Uterine smooth muscle cell (primary cell): ENCODE measurements at places on chromosomes 7 and 10. TPM values are rescaled to one million over a fixed set of nuclear protein-coding genes. Genes with fewer than 3 reads are reported as not detected.

NODAL gene
- not detected in 2 replicates for total RNA-seq

OR2A1 gene
- total RNA-seq = not detected in 2 replicates

ZNF786 gene
- total RNA-seq = 6.3 and 6.7 TPM in 2 replicates

CALHM2 gene
- 14.6 and 19.7 TPM in 2 replicates for total RNA-seq

EVX1 gene
- total RNA-seq = under 0.01 TPM in 1 of 2 replicates, not detected in the other

MKI67 gene
- total RNA-seq = 10.1 and 48.0 TPM in 2 replicates

GSAP gene
- total RNA-seq = 19.5 and 20.8 TPM in 2 replicates

GSTO2 gene
- 1.7 and 5.1 TPM in 2 replicates for total RNA-seq

CYP2E1 gene
- 0.22 and 0.37 TPM in 2 replicates for total RNA-seq

ARMC3 gene
- total RNA-seq = not detected in 2 replicates

PDZD7 gene
- total RNA-seq = 1.4 and 2.1 TPM in 2 replicates

PRRT4 gene
- total RNA-seq = under 0.01 and 0.12 TPM in 2 replicates

ZNF365 gene
- total RNA-seq = 6.1 and 9.0 TPM in 2 replicates

COL26A1 gene
- not detected in 2 replicates for total RNA-seq

CH25H gene
- total RNA-seq = 0.25 TPM in 1 of 2 replicates, not detected in the other

CYP3A4 gene
- total RNA-seq = not detected in 2 replicates

CNPY1 gene
- not detected in 2 replicates for total RNA-seq

GOLGA7B gene
- total RNA-seq = under 0.01 TPM in 1 of 2 replicates, not detected in the other

IKZF1 gene
- not detected in 2 replicates for total RNA-seq

MYO1G gene
- total RNA-seq = 0.11 and 0.12 TPM in 2 replicates

NKX1-2 gene
- not detected in 2 replicates for total RNA-seq

SHTN1 gene
- total RNA-seq = 1.4 and 1.8 TPM in 2 replicates
